DMS153 (cell line): ENCODE measurements at places on chromosomes 4 and X.
A peak's percentile ranks its signal among the peaks of the same experiment; 100 is the strongest.

DNA sequence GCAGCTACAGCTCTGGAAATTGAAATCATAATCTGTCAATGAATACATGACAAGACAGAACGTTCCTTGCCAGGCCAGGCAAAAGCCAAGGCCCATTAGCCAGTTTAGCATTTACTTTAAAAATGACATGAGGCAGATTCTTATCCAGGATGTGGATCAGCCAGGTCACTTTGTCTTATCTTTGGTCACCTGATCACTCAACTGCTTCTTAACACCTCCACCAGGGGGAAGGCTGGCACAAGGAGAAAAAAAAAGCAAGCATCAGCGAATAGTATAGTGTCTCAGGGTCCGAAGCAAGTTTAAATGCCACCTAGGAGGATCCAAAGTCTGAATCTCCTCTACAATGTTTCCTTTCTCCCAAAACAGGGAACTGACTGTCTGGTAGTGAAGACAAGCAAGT is 18.8 kb downstream of the ATP1B4 start:
- peak; percentile 2 for DNase-seq

GRCh38 chrX:130174045-130174704 is 2.4 kb downstream of the RAB33A start:
- no peak for DNase-seq

GRCh38 chr4:169849456-169849855 is 91.7 kb upstream of the HPF1 start:
- DNase-seq: no peak

GRCh38 chr4:75727073-75727472 is 2.7 kb downstream of the USO1 start:
- DNase-seq: no peak

- no peak for DNase-seq
Observed at GRCh38 chr4:101977076-101977475, 186.5 kb downstream of the BANK1 start.

GRCh38 chrX:7586126-7586525 is 256.8 kb upstream of the VCX start:
- no peak for DNase-seq

DNA sequence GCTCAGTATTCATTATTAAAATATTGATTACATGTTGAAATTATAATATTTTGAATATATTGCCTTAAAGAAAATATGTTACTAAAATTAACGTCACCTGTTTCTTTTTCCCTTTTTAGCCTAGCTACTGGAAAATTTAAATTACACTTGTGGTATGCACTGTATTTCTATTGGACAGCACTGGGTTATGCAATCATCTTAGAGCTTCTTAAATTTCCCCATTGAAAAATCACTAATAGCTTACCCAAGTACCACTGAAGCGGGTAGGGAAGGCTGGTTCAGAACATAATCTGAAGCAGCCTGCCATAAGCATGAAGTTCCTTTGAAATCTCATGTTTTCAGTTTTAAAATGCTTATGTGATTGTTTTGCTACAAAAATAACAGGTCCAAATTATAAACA is 49.5 kb upstream of the TFDP3 start:
- no peak for DNase-seq

- DNase-seq: no peak
Observed at GRCh38 chrX:133527415-133527814, 112.1 kb upstream of the GPC4 start.

GRCh38 chr4:184807797-184808712 is 17.7 kb downstream of the ACSL1 start:
- peak; percentile 75 for DNase-seq

GRCh38 chr4:94525993-94526728 is 74.4 kb downstream of the PDLIM5 start:
- no peak for DNase-seq

DNA sequence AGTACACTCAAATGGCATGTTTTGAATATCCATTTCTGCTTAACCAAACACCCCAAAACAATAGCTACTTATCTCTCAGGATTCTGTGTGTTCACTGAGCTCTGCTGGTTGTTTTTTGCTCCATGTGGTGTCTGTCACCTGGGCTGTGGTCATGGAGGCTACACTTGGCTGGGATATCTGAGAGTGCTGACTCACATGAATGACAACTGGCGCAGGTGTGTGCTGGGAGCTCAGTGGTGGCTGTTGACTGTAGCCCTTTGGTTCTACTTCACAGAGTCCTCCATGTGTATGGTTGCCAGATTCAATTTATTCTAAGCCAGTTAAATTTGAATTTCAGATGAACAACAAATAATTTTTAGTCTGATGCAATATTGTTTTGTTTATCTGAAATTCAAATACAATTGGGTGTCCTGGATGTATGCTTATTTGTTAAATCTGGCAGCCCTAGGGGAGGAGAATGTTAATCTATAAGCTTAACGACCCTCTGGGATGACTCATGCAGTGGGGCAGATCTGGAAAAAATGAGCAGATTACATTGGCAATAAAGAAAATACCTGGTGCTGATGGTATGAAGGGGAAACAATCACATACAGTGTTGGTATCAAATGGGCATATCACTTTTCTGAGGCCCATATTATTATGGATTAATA is 28.2 kb upstream of the TCEAL4 start:
- DNase-seq: no peak

DNA sequence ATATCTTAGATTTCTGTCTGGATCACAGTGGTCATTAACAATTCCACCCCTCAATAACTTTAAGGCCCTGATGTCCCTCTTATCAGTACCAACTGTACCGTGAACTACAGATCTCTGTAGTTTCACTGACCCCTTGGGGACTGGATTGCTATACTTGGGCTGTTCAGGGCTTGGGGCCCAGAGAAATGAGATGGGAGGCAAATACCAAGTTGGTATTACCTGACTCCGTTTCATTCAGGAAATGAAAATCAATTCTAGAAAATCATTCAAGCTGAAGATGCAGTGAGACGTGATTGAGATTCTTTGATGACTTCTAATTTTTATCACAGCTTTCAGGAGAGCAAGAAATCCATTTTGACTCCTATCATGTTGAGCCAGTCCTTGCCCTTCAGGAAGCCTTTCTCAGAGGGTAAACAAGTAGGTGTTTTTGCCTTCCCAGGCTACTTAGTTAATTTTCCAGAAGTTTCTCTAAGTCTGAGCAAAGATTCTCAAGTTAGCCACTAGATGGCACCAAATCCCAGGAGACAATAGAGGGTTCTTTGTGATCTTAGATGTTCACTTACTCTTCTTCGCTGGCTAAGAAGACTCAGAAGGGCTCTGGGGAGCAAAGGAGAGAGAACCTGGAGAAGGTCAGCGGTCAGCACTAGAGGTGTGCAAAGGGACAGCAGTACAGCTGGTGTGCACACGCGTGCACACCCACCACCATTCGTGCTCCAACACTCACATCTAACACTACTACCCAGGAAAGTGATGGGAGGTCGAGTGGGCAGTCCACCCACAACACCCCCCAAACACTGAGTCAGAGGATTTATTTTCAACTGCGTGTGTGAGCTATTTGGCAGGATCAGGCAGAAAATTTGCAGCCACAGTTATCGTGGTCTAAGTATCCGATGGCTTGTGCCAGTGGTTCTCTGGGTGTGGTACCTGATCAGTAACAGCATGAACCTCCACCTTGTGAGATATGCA is 7.4 kb downstream of the HNRNPH2 start:
- DNase-seq: peak; percentile 0

GRCh38 chr4:16967722-16968121 is 69.3 kb upstream of the LDB2 start:
- DNase-seq: no peak

DNA sequence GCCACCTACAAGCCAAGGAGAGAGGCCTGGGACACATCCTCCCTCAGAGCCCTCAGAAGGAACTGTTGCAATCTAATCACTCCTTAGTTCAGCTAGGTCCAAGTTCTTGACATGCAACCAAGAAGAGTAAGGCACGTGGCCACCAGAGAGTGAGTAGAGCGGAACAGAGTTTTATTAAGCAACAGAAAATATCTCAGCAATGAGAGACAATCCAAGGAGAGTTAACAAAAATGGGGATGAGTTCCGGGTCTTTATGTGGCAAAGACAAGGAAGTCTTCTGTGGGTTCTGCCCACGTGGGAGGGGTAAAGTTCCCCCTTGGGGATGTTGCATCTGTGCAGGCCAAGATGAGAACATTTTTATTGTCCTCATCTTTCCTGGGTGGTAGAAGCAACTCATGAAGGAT is 38.5 kb upstream of the PROM1 start:
- no peak for DNase-seq

- DNase-seq: no peak
Observed at GRCh38 chr4:110633358-110634341, 10.8 kb upstream of the PITX2 start.

DNA sequence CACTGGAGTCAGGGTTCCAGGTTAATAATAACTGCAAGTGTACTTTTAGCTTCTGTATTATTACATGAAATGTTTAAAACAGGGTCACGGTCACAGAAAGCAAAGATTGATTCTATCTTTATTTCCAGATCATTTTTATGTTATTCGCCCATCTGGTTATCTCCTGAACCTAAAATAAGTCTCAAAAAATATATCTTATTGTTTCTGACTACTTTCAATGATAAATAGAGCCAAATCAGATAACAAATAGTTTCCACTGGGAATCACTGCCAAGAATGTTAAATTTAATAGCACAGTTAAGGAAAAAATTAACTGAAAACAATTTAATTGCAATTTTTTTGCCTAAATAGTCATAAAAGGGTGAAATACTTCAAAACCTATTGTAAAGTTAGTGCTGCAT is 17.2 kb upstream of the VEGFD start:
- DNase-seq: no peak

- peak; percentile 77 for DNase-seq
Observed at GRCh38 chr4:137510557-137511265, 21.6 kb downstream of the PCDH18 start.

DNA sequence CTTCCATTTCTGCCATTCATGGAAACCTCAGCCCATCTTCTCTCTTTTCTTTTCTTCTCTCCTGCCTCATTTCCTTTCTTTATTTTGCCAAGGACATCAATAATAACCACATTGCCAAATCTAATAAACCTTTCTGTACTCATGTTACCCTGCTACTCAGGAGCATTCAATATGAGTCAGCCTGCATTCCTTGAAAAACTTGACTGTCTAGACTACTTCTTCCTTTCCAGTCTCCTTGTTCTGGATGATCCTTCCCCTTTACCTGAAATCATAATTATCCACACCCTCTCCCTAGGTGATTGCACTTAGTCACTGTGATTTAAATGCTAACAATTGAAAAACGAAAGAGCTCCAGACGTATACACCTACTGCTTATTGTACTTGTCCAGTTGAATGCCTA is 253.2 kb upstream of the CENPE start:
- no peak for DNase-seq

- DNase-seq: no peak
Observed at GRCh38 chr4:4413373-4413725, 26.4 kb downstream of the NSG1 start.

GRCh38 chrX:70508296-70508911 is 63.8 kb downstream of the DLG3 start:
- peak; percentile 75 for DNase-seq

- DNase-seq: no peak
Observed at GRCh38 chr4:113673450-113673849, 88.1 kb downstream of the CAMK2D start.

- DNase-seq: peak; percentile 76
Observed at GRCh38 chr4:5365071-5366008, 314.1 kb downstream of the STK32B start.

- no peak for DNase-seq
Observed at GRCh38 chrX:134948333-134949241, 42.2 kb upstream of the SMIM10 start.

DNA sequence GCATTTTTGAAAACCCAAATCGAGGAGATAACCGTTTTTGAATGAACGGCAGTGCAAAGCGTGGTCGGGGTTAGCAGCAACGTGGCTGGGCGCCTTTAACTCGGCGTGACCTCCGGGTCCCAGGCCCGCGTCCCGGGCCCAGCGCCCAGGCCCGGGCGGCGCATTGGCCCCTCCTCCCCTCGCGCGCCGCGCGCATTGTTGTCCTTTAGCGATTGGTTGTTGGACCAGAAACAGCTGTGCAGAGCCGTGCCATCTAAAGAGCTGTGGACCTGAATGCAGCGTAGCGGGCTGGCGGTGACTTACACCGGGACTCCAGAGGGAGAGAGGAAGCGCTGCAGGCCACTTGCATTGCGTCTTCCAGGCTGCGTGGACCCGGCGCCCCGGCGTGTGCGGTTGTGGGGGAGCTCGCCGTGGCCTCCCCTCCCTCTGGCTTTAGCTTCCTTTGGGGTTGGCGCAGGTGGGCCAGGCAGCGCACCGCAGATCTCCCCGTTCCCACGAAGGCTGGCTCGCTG is at the start of gene STOX2:
TSS of gene STOX2 (plus strand) at position 227 of the 512 bp plus-strand sequence. CDS start 1,484 bp downstream, outside the sequence.
- peak; percentile 32 for DNase-seq

DNA sequence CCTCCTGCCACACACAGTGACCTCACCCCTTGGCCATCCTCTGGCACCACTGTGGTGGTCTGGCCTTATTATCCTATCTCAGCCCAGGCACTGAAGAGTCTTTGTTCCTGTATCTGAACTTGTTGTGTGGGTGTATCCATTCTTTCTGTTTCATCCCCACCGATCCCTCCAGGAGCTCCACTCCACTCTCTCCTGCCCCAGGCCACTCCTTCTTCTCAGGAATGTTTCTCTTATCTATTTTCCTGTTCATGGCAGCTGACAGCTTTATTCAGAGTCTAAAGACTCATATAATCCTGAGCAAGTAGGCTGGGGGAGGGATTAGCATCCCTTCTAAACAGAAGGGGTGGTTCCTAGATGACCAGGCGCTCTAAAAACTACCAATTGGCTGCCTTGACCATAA is 150.0 kb downstream of the ANAPC10 start:
- DNase-seq: no peak

GRCh38 chr4:92646826-92647225 is 343.1 kb downstream of the GRID2 start:
- DNase-seq: no peak

GRCh38 chr4:183858011-183858615 is 47.0 kb upstream of the STOX2 start:
- no peak for DNase-seq

DNA sequence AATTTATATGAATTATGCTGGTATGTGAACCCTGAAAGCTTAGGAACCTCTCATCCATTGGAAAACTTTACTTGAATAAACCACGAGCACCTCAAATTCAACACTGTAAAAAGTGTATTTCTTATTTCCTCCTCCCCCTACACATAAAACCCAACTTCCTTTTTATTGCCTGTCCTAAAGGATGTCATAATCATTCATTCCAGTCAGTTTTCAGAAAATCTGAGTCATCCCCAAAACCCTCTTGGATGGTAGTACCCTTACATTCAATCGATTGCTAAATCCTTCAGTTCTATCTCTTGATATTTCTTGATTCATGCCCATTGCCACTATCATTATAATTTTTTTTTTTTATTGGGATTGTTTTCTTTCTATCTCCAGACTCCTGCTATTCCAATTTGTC is 91.1 kb upstream of the ATP8A1 start:
- no peak for DNase-seq

GRCh38 chr4:175823015-175823742 is 11.1 kb upstream of the GPM6A start:
- no peak for DNase-seq

GRCh38 chrX:130716346-130716745 is 186.7 kb downstream of the ENOX2 start:
- DNase-seq: no peak

DNA sequence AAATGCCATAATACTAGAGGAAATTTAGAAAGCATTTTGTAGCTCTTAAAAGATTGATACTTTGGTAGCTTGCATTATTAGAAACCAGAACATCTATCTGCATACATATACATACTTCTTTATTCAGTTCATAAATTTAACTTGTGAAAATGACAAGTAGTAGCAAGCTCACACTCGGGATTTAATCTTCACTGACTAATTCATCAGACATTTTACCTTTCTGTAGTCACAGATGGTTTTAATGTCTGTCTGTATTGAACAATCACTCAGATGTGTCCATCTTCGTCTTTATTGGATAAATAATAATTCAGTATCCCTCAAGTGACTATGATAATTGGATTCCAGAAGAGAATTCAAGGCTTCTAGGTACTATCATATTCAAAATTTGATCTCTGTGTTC is 232.3 kb downstream of the TENM3 start:
- DNase-seq: no peak
